ENCODE measurements at places on chromosomes 3 and 15.

DNA sequence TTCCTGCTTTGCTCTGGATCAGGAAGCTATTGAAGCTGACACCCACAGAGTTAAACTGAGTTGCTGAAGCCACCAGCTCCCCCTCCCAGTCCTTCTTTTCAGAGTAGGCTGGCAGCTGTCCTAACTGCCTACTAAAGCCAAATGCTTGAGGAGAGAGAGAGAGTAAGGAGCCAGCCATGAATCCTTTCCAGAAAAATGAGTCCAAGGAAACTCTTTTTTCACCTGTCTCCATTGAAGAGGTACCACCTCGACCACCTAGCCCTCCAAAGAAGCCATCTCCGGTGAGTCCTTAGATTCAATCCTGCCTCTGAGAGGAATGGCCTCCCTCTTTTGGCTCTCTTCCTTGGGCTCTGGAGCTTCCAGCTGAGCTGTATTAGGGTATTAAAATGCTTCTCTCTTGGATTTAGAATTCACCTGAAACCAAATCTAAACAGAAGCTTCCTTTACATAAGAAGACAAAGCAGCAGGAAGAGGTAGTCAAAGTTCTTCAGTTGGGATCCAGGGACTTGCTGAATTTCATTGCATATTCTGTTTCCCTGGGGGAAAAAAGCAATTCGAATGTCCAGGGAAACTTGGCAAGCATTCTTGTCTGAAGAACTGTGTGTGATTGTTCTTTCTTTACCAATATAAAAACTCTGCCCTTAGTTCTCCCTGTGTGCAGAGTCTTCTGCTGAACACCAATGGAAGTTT lies at the start of gene SLC15A2:
Gene SLC15A2 (plus strand): TSS at position 101 of the 690 bp plus-strand sequence. CDS start 76 bp downstream, at position 177.
- no peak for DNase-seq

GRCh38 chr3:186411994-186412393 lies 50.0 kb upstream of the DGKG start:
- no peak for DNase-seq

DNA sequence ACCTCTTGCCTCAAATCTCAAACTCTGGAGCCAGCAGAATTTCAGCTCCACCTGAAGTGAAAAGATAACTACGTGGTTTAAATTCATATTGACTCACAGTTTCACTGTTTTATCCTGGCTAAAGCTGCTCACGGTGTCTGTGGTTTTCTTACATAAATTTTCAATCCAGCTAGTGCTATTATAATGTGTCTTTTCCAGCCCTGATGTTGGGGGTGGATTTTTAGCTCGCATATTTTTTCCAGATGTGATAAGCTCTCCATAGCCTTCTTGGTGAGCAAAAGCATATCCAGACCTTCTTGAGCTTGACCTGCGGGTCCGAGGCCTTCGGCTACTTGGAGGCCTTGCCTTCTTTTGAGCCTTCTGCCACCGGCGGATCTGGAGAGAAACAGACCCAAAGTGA lies 239.3 kb downstream of the DTWD1 start:
- DNase-seq, result no peak

DNA sequence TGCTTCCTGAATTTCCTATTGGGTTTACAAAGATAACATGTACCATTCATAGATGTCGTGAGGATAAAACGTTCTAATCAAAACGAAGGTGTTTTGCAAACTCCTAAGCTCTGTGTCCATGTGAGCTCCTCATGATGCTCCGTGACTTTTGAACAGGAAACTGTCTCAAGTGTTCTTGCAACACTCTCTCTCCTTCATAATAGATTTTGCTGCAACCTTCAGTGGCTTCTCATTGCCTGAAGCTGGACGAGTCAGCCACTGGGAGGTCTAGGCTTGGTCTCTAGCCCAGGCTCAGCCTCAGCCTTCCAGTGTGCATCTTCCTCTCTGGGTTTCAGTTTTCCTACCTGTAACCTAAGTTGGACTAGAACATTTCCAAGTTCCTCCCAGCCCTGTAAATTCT lies 18.7 kb upstream of the BCL2A1 start:
- DNase-seq, result no peak

DNA sequence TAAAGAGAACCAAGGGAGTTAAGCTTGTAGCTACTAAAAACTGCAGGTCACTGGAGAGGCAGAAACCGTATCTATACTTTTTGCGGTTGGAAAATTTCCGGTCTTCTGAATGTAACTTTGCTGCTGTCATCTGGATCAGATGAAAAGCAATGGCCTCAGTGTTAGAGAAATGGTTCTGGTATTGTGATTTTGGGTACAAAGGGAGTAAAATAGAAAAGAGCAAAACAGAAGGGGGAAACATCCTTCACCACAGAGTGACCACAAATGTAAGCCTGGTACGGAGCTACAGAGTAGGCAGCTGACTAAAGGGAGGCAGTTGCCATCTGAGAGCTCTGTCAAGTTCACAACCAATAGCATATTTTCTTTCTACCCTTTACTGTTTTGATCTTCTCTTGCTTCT lies 5.6 kb downstream of the CD96 start:
- no peak for DNase-seq

- DNase-seq, result no peak
Observed at GRCh38 chr3:193016437-193016901, 98.8 kb upstream of the MB21D2 start.

GRCh38 chr3:185313693-185314246 lies 49.2 kb upstream of the MAP3K13 start:
- DNase-seq, result no peak

DNA sequence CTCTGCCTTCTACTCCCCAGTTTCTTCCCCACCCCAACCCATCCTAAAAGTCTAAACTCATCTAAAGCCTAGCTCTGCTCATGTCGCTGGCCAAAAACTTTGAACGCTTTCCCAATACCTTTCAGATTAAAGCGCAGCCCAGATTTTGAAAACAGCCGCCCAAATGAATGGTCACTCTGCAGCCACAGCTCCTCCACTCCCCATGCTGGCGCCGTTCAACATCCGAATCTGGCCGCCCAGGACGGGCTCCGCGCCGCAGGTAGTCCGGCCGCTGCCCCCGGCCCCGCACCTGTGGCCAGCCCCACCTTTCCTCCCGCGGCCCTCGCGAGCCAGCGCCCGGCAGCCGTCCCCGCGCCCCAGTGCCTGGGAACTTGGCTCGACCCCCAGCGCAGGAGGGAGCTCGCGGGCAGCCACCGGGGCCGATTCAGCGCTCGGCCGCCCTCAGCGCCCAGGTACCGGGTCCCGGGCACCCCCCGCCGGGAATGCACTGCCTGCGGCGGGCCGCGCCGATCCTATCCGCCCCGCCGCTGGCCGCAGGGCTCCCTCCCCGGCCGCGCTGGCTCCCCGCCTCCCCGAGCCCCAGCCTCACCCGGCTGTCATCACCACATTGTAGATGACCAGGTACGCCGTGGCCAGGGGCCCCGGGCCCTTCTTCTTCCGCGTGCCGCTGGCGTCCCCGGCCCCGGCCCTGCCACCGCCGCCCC lies 417 bp downstream of the HACD2 start:
- DNase-seq, result no peak

- DNase-seq, result no peak
Observed at GRCh38 chr3:183290216-183290615, 37.2 kb downstream of the B3GNT5 start.

- DNase-seq, result no peak
Observed at GRCh38 chr3:10007126-10007782, 19.0 kb upstream of the FANCD2 start.

GRCh38 chr3:143736205-143736997 lies 111.9 kb downstream of the SLC9A9 start:
- DNase-seq, result no peak

GRCh38 chr3:42511736-42512135 lies 9.3 kb downstream of the VIPR1 start:
- DNase-seq, result no peak

DNA sequence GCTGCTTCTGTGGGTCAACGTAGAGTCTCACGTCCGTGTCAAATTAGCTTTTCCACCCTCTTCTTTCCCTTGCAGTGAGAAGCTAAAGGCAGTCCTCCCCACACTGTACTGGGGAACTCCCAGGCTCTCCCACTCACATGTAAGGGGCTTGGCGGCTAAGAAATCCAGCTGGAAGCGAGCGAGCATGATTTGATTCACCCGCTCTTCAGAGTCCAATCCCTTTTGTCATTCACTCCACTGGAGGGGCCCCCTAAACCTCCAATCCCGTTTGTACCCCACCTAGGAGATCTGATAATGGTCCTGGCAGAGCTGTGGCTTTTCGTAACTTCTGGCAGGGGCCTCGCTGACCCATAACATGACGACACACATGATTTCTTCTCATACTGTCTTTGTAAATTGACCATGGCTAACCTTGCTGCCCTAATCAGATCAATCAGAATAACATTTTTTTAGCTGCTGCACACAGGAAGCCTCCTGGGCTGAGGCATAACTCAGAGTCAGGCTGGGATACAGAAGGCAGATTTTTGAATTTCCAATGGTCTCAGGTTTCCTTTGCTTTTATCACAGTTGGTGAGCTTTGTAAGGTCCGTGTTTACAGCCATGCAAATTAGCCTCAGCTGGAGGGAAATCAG lies 235.2 kb downstream of the GREM1 start:
- no peak for DNase-seq

GRCh38 chr3:152314677-152315353 lies 46.1 kb downstream of the MBNL1 start:
- no peak for DNase-seq
